ENCODE measurements at places on chromosomes 2 and 18. TPM values are rescaled to one million over a fixed set of nuclear protein-coding genes. Genes with fewer than 3 reads are reported as not detected.
A peak's percentile ranks its signal among the peaks of the same experiment; 100 is the strongest.

DNA sequence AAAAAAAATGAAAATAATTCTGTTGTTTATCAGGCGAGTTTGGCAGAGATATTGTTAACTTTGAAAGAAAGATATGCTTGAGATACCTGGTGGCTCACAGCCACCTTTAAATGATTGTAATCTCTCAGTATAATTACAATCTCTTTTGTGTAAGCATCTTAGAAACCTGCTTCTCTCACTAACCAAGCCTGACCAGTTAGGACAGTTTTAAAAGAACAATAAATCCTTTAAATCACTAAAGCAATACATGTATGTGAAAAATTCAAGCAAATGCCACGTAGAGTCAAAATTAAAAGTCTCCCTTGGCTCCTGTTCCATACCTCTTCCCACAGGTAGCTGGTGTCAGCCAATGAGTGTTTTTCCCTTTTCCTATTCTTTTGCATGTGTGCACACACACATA, 15.7 kb upstream of the SGPP2 start:
- no peak overlapping the region for H3K4me3 ChIP-seq
- H3K27ac ChIP-seq, result no peak overlapping the region
- DNase-seq, result no peak
- H3K4me1 ChIP-seq, result no peaks in the 10 kb centered on the region

- H3K27me3 ChIP-seq, result no peaks in the 10 kb centered on the region
- no peaks in the 10 kb centered on the region for H3K36me3 ChIP-seq
- no peak for DNase-seq
- H3K27ac ChIP-seq, result no peak overlapping the region
- no peak overlapping the region for H3K4me3 ChIP-seq
Measured at GRCh38 chr2:85017411-85018048, 46.6 kb downstream of the KCMF1 start.

- no peak for DNase-seq
- no peaks in the 10 kb centered on the region for H3K27me3 ChIP-seq
- H3K4me3 ChIP-seq, result no peak overlapping the region
Measured at GRCh38 chr18:6366776-6367175, 47.9 kb downstream of the L3MBTL4 start.

DNA sequence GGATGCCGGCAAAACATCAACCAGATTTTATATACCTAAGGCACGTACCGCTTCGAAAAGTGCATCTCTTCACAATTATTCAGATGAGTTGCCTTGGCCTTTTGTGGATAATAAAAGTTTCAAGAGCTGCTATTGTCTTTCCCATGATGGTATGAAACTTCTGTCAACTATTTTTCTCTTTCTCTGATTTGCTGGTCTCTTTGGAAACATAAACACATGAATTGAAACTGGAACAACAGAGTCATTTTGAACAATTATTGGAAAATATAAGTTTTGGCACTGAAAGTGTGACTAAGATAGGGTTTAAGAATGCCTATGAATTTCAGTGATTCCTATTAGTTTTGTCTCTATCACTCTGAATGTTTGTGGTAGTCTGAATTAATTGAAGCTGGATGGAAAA, 109.9 kb downstream of the DPP4 start:
- no peaks in the 10 kb centered on the region for H3K4me1 ChIP-seq
- DNase-seq, result no peak
- H3K27ac ChIP-seq, result no peak overlapping the region
- no peak overlapping the region for H3K4me3 ChIP-seq

DNA sequence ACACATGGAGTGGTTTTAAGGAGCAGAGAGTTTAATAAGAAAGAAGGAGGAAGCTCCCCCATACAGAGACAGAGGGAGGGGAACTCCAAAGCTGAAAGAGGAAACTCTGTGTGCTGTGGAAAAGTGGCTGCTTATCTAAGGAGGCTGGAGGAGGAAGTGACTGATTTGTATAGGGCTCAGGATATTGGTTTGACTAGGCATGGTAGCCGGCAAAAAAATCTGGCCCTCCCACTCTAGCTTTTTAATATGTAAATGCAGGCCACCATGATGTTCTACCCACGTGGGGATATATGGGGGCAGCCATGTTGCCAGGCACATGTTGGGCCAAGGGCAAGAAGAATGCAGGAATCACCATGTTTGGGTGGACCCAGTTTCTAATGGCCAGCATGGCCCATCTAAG, 64.3 kb downstream of the HNMT start:
- H3K36me3 ChIP-seq, result no peaks in the 10 kb centered on the region
- H3K4me1 ChIP-seq, result no peaks in the 10 kb centered on the region
- DNase-seq, result no peak
- H3K4me3 ChIP-seq, result no peak overlapping the region
- no peak overlapping the region for H3K27ac ChIP-seq
- no peaks in the 10 kb centered on the region for H3K27me3 ChIP-seq

GRCh38 chr2:235238537-235238936, 255.3 kb upstream of the AGAP1 start:
- H3K36me3 ChIP-seq, result no peaks in the 10 kb centered on the region
- no peak for DNase-seq
- H3K4me3 ChIP-seq, result no peak overlapping the region
- H3K27me3 ChIP-seq, result no peaks in the 10 kb centered on the region

- H3K27me3 ChIP-seq, result no peaks in the 10 kb centered on the region
- DNase-seq, result no peak
- no peaks in the 10 kb centered on the region for H3K36me3 ChIP-seq
Measured at GRCh38 chr18:32310774-32311173, 120.9 kb downstream of the MEP1B start.

GRCh38 chr18:68314403-68314802, 400.5 kb downstream of the TMX3 start:
- H3K27ac ChIP-seq, result no peak overlapping the region
- no peak overlapping the region for H3K4me3 ChIP-seq
- DNase-seq, result no peak
- no peaks in the 10 kb centered on the region for H3K4me1 ChIP-seq

GRCh38 chr2:241038374-241039180, 40.2 kb downstream of the SNED1 start:
- no peak for DNase-seq
- H3K4me1 ChIP-seq, result no peaks in the 10 kb centered on the region
- no peak overlapping the region for H3K27ac ChIP-seq
- no peaks in the 10 kb centered on the region for H3K27me3 ChIP-seq
- no peak overlapping the region for H3K4me3 ChIP-seq

DNA sequence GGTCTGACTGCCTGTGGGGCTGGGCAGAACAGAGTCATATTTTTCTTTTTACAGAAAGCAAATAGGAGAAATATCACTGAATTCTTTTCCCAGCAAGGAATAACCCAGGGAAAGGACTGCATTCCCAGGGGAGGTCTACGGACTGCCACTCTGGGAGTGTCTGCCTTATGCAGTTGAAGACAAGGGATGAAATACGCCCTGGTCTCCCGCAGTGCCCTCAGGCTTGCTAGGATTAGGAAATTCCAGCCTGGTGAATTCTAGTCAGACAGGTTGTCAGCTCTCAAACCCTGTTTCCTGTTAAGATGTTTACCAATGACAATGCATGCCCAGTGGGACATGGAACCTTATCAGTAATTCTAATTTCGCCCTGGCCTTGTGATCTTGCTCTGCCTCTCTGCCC, 30.3 kb upstream of the PDK1 start:
- DNase-seq, result no peak
- H3K4me1 ChIP-seq, result no peaks in the 10 kb centered on the region
- no peak overlapping the region for H3K4me3 ChIP-seq
- H3K36me3 ChIP-seq, result no peaks in the 10 kb centered on the region

- H3K27ac ChIP-seq, result no peak overlapping the region
- no peaks in the 10 kb centered on the region for H3K36me3 ChIP-seq
- no peaks in the 10 kb centered on the region for H3K4me1 ChIP-seq
- H3K4me3 ChIP-seq, result no peak overlapping the region
- no peak for DNase-seq
- H3K27me3 ChIP-seq, result no peaks in the 10 kb centered on the region
Measured at GRCh38 chr2:204849892-204850291, 304.6 kb downstream of the PARD3B start.

- H3K27ac ChIP-seq, result peak overlapping the region; percentile 98
- H3K4me3 ChIP-seq, result no peak overlapping the region
- peaks cover 8% of the 10 kb centered on the region for H3K36me3 ChIP-seq
- DNase-seq, result no peak
Measured at GRCh38 chr2:187541086-187542085, 12.8 kb downstream of the TFPI start.

- H3K4me1 ChIP-seq, result no peaks in the 10 kb centered on the region
- no peak overlapping the region for H3K4me3 ChIP-seq
- no peaks in the 10 kb centered on the region for H3K27me3 ChIP-seq
- H3K27ac ChIP-seq, result peak overlapping the region; percentile 4
Measured at GRCh38 chr18:3044931-3045698, 32.2 kb upstream of the LPIN2 start.

GRCh38 chr2:182447863-182448262, 21.0 kb upstream of the PDE1A start:
- H3K4me3 ChIP-seq, result no peak overlapping the region
- H3K4me1 ChIP-seq, result no peaks in the 10 kb centered on the region
- no peak overlapping the region for H3K27ac ChIP-seq
- no peak for DNase-seq

- peaks cover 4% of the 10 kb centered on the region for H3K36me3 ChIP-seq
- H3K4me1 ChIP-seq, result peaks cover 32% of the 10 kb centered on the region
- peak overlapping the region; percentile 79 for H3K4me3 ChIP-seq
- H3K27ac ChIP-seq, result peak overlapping the region; percentile 95
- DNase-seq, result no peak
- H3K27me3 ChIP-seq, result no peaks in the 10 kb centered on the region
Measured at GRCh38 chr2:10449838-10450691, 1.9 kb upstream of the ODC1 start.

DNA sequence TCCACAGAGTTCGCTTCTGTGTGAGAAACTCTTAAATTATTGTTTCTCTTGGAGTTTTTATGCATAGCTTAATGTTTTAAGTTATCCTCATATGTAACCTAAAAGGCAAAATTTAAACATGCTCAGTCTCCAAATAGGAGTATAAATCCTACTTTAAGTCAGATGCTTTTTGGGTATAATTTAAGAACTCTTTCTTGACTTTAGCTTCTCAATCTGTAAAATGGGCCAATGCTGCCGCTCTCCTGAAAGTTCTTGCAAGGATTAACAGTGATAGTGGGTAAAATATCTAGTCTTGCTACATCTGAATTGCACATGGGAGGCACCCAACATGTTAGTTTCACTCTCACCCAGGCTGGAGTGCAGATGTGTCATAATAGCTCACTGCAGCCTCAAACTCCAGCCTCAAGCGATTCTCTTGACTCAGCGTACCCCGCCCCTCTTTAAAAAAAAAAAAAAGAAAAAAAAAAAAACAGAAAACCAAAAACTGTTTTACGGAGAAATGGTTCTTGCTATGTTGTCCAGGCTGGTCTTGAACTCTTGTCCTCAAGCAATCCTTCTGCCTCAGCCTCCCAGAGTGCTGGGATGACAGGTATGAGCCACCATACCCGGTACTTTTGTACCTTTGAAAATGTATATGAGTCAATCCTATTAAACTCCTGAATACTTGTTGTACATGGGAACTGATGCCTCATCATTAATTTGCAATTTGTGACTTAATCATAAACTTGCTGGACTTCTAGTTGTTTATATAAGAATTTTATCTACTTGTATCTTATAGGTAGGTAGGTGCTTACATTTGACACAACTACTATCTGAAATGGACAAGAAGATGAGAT, 1.8 kb downstream of the FBXO48 start:
- no peak for DNase-seq
- peaks cover 17% of the 10 kb centered on the region for H3K4me1 ChIP-seq
- no peaks in the 10 kb centered on the region for H3K36me3 ChIP-seq
- no peaks in the 10 kb centered on the region for H3K27me3 ChIP-seq
- H3K27ac ChIP-seq, result no peak overlapping the region
- no peak overlapping the region for H3K4me3 ChIP-seq

- no peak overlapping the region for H3K4me3 ChIP-seq
- no peak for DNase-seq
- no peak overlapping the region for H3K27ac ChIP-seq
Measured at GRCh38 chr2:30425326-30425725, 21.7 kb upstream of the LCLAT1 start.

GRCh38 chr18:5895299-5895875, at the start of gene TMEM200C:
Gene TMEM200C, minus strand, starts transcription at chr18:5895522. Its CDS starts 3,459 bp downstream, at chr18:5892063.
- peaks cover 19% of the 10 kb centered on the region for H3K27me3 ChIP-seq
- no peaks in the 10 kb centered on the region for H3K4me1 ChIP-seq
- DNase-seq, result no peak
- peak within 1 kb of the TSS; percentile 26 for H3K4me3 ChIP-seq
- H3K27ac ChIP-seq, result no peak within 1 kb of the TSS

- no peak overlapping the region for H3K27ac ChIP-seq
- DNase-seq, result no peak
- no peaks in the 10 kb centered on the region for H3K4me1 ChIP-seq
- H3K36me3 ChIP-seq, result no peaks in the 10 kb centered on the region
- H3K27me3 ChIP-seq, result peaks cover 2% of the 10 kb centered on the region
Measured at GRCh38 chr18:13381944-13382365, 163.4 kb downstream of the LDLRAD4 start.

The ANXA4 gene
- total RNA-seq, result 183 TPM

The ACVR2A gene
- total RNA-seq, result 8.2 TPM

The CIB4 gene
- total RNA-seq, result 0.33 TPM

The GALR1 gene
- not detected for total RNA-seq

The RTP5 gene
- total RNA-seq, result not detected
